ENCODE measurements at places on chromosomes 16 and 17.

DNA sequence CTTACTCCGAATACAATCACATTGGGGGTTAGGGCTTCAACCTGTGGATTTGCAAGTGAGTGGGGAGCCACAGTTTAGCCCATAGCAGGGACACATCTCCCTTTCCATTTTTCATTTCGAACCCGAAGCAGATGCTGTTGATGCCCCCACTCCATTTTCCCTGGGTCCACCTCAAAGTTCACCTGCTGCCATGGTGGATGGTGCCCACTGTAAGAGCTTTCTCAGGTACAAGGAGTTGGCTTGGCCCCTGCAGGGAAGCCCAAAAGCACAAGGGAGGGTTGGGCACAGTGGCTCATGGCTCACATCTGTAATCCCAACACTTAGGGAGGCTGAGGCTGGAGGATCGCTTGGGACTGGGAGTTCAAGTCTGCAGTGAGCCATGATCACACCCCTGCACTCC is 51.8 kb downstream of the SNX20 start:
- DNase-seq: no peak

GRCh38 chr16:72126429-72126765 is 32.8 kb downstream of the DHX38 start:
- no peak for DNase-seq

DNA sequence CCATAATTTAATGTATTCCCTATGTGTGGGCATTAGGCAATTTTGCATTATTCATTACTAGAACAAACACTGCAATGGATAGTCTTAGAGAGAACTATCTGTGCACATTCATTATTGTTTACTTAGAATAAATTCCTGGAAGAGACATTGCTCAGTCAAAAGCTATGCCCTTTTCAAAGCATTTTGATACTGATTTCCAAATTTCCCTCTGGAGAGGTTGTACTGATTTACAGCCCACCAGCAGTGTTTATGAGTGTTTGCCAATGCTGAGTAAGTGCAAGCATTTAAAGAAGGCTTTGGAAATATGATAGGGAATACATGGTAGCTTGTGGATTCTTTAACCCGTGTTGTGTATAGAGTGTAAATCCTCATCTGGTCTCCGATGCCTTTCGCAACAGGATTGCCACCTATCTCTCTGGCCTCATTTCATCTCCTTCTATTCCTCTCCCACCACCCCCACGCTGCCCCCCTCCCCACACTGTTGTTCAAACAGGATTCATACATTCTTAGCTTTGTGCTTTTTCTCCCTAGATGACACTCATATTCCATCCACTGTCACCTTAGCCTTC is 33.4 kb upstream of the MMD start:
- DNase-seq: no peak

GRCh38 chr16:12091569-12092543 is 115.3 kb downstream of the SNX29 start:
- no peak for DNase-seq

- no peak for DNase-seq
These were observed 44.7 kb downstream of the CYTH1 start for GRCh38 chr17:78737332-78737731.

GRCh38 chr16:87317750-87318644 is 805 bp upstream of the C16orf95 start:
- DNase-seq: peak; percentile 61

GRCh38 chr16:89958068-89958467 is 9.5 kb downstream of the DEF8 start:
- peak; percentile 95 for DNase-seq

GRCh38 chr16:57906382-57907316 is 64.3 kb downstream of the CNGB1 start:
- peak; percentile 34 for DNase-seq

- DNase-seq: peak; percentile 87
These were observed 47.2 kb downstream of the ARHGAP27 start for GRCh38 chr17:45385331-45385997.

- DNase-seq: no peak
These were observed 76.8 kb upstream of the LGALS9 start for GRCh38 chr17:27554152-27554551.

- DNase-seq: no peak
These were observed 226.3 kb downstream of the MSI2 start for GRCh38 chr17:57482657-57483056.

GRCh38 chr16:50781043-50781442 is 39.2 kb downstream of the CYLD start:
- no peak for DNase-seq

GRCh38 chr16:6642271-6642670 is 690.4 kb upstream of the RBFOX1 start:
- DNase-seq: no peak

- peak; percentile 41 for DNase-seq
These were observed 30.3 kb upstream of the SUPT4H1 start for GRCh38 chr17:58382108-58382871.

GRCh38 chr16:17469011-17469740 is 1.6 kb downstream of the XYLT1 start:
- DNase-seq: peak; percentile 35

GRCh38 chr17:4527134-4527533 is 28.1 kb downstream of the MYBBP1A start:
- DNase-seq: no peak

- DNase-seq: no peak
These were observed 7.8 kb downstream of the DEXI start for GRCh38 chr16:10934325-10935107.

GRCh38 chr16:27217256-27217655 is 13.9 kb downstream of the KDM8 start:
- no peak for DNase-seq

DNA sequence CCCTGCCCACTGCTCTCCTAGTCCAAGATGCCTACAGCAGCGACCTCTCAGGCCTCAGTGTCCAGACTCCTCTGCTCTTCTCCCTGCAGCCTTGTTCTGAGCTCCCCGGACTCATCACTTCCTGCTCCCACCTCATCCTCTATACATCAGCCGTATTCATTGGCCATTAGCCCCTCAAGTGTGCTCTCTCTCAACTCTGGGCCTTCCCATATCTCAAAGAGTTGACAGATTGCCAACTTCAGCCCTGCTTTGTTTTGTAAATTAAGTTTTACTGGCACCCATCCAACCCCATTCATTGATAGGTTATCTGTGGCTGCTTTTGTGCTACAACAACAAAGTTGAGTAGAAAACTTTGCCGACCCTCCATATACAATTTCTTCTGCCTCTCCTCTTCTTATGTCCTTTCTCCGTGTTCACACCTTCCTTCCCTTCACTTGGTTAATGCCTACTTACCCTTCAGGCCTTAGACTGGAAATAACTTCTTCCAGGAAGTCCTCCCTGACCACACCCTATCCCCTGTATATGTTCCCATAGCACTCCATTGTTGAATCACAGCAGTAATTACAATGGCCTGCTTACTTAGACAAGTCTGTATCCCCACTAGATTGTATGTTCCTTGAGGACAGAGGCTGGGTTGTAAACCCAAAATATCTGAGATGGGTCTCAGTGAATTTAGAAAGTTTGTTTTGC is 63.4 kb upstream of the TANC2 start:
- DNase-seq: no peak

GRCh38 chr17:74711058-74711824 is 1.5 kb downstream of the CD300LF start:
- DNase-seq: no peak

- no peak for DNase-seq
These were observed 394.5 kb upstream of the SOX9 start for GRCh38 chr17:71726341-71726740.

GRCh38 chr17:67156269-67157199 is 88.5 kb downstream of the HELZ start:
- no peak for DNase-seq

- no peak for DNase-seq
These were observed 199.1 kb downstream of the XYLT1 start for GRCh38 chr16:17271687-17272086.

DNA sequence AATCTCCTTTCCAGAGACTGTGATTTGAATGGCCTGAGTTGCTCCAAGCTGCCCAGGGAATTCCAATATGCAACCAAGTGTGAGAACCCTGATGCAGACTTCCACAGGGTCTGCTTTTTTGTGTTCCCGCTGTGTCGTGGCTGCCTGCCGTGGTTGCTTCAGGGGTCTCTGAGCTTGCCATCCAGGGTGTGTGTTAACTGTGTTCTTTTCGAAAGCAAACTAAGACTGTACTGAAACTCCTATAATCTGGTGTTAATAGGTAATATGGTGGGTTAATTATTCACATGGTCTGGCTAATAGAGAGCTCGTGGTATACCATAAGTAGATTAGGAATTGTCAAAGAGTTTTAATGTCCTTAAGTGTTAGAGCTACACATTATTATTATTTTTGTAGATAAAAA is 20.7 kb downstream of the UBN1 start:
- DNase-seq: no peak

DNA sequence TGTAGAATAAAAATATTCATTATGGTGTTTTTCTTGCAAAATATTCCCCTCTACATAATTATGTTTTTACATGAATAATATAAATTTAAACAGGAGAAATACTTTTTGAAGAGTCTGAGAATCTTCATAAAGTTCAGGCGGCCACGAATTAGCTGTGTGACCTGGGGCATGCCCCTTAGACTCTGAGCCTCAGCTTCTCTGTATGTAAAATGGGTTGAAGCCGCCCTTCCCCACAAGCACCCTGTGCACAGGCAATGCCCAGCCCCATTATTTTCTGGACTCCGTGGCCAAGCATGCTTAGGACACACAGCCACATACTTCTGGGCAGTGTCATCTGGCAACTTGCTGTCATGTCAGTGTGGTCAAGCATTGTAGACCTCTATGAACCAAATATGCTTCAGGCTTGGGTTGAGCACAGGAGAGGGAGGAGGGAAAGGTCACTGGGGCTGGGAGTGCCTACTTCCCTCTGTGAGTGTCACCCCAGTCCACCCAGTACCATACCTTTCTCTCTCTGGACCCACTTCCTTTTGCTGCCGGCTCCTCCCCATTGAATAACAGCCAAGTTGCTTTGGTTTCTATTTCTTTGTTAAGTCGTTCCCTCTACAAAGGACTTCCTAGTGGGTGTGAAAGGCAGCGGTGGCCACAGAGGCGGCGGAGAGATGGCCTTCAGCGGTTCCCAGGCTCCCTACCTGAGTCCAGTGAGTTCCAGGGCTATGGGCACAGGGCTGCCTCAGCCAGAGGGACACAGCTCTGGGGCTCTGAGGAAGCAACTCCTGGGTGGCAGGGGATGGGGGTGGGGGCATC is at the start of gene LGALS9:
LGALS9 (plus strand) TSS at position 582 of the 804 bp plus-strand sequence; CDS start at position 660, 78 bp downstream.
- DNase-seq: no peak

GRCh38 chr17:17780922-17781590 is 55.7 kb downstream of the SREBF1 start:
- DNase-seq: no peak

DNA sequence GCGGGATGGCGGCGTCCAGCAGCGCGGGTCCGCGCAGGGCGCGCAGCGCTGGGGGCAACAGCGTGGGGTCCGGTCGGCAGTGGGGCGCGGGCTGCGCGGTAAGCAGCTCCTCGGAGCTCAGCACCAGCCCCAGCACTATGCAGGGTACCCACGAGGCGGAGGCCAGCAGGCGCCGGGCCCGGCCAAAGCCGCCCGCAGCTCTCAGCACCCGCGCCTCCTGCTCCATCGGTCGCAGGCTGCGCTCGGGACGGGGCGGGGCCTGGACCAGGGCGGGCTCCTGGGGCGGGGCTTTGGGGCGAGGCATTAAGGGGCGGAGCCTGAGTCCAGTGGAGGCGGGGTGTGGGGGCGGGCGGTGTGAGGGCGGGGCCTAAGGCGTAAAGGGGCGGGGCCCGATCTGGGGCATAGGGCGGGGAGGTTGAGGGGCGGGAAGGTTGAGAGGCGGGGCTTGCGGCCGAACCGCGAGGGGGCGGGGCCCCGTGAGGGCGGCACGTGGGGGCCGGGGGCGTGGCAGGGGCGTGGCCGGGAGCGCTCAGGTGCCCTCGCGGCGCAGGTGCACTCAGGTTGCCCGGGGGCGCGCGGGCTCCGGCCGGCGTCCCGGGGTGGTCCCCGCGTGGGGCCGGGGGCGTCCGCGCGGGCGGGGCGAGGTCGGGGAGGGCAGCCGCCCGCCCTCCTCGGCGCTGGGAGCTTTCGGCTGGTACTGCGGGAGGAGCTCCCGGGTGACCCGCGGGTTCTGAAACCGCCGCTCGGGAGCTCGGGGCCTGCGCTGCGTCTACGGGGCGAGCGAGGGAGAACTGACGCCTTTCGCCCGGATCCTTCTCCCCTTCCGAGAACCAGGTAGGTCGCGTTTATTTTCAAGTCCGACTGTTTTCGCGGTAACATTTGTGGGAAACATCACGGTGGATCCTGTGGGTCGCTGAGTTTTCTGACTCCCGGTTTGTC is 1.4 kb upstream of the SLC22A31 start:
- peak; percentile 61 for DNase-seq

GRCh38 chr17:28392491-28392890 is 13.5 kb downstream of the SLC46A1 start:
- no peak for DNase-seq

DNA sequence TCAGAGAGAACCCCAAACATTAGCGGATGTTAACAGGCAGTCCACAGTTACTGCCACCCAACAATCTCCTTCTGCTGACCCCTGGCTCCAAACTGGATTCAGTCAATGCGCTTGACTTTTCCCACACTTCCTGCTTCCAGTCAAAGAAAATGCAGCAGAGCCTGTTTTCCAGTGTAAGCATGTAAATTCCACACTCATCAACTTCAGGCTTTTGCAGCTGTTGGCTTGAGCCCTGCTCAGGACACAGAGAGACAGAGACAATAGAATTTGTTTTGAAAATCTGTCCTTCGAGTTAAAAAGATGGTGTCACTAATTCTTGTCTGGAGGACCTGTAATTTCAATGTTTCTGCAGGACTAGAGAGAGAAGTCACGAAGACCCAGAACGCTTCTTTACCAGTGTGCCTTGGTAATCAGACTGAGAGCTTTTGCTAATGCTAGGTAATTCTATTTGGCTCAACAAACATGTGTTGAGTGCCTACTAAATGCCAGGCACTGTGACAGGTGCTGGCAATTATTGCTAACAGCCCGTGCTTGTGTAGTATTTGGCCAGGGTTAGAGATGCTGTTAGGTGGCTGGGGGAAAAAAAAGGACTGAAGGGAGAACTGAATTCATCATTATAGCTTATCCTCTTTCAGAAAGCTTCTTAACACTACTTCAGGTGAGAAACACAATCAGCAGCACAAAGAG is 32.5 kb downstream of the HOXB1 start:
- DNase-seq: no peak

- DNase-seq: no peak
These were observed 797 bp upstream of the RAB11FIP3 start for GRCh38 chr16:424623-425081.

- no peak for DNase-seq
These were observed 99.1 kb downstream of the RBFOX1 start for GRCh38 chr16:7431723-7432122.

GRCh38 chr16:54355251-54355650 is 68.7 kb upstream of the IRX3 start:
- DNase-seq: no peak

GRCh38 chr17:75854101-75854748 is 910 bp downstream of the WBP2 start:
- DNase-seq: no peak

GRCh38 chr17:64147110-64148016 is 17.4 kb upstream of the ERN1 start:
- no peak for DNase-seq

DNA sequence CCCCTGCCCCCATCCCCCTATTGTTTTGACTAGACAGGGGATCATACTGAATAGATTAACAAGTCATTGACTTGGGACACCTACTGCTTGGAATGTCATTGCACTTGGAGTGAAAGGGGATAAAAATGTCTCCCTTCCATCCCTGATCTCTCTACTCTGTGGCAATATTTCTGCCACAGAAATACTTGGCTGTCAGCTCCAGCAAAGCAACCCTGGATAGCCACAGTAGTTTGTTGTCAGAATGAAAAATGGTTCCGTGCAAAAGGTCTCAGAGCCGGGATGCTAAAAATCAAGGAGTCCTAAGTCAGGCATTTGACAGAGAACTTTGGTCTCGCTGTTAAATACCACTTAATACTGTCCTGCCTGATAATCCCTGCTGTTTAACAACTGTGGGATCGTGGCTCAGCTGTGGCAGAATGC is 722.0 kb upstream of the SOX9 start:
- no peak for DNase-seq
